ENCODE measurements at places on chromosomes 7 and 10.

DNA sequence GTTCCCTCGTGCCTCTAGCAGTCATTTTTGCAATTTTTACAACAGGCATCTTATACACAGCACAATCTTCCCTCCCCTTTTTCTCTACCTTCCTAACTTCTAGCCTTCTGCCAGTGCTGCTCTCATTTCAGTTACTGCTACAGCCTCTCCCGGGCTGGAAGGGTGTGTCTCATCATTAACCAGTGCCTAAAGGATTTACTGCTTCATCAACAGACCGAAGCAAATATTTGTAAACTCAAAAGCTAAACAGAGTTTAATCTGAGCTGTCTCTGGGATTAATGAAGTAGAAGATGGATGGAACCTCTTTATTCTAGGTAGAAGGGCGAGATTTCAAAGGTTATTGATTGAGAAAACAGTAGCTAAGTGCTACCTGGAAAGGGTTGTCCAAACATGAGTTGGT is 94.3 kb downstream of the PRPF18 start:
- no peak for DNase-seq

DNA sequence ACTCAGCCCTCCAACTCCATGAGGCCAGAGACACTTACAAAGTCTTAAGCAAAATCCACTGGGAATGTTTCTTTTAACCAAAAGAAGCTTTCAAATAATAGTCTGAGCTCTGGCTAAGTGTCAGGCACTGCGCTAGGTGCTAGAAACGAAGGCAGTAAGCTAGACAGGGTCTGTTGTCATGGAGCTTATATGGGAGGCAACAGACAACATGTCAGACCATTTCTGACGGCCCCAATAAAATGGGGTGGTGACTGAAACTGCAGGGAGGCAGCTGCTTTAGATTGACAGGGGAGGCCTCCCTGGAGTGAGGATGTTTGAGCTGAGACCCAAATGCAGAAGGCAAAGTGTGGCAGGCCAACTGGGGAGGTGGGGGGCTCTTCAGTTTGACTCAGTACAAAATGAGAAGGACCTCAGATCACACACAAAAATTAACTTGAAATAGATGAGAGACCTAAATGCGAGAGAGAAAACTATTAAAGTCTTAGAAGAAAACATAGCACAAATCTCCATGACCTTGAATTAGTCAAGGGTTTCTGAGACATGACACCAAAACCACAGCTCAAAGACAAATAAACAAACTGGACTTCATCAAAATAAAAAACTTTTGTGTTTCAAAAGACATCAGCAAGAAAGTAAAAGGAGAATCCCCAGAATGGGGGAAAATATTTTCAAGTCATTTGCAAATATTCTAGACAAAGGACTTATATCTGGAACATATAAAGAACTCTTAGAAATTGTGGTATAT is 40.6 kb downstream of the SH3PXD2A start:
- no peak for DNase-seq

DNA sequence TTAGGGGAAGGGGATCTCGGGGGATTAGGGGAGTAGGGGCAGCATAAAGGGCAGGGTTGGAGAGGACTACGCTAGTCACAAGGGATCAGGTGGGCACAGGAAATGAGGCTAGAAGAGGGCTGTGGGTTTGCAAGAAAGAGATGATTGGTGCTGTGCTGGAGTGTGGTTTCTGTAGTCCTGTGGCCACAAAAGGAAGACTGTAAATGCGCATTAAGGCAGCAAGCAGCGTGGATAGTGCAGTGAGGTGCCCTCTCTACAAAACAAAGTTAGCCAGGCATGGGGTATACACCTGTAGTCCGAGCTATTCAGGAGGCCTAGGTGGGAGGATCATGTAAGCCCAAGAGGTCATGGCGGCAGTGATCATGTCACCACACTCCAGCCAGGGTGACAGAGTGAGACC is 212.1 kb downstream of the MLLT10 start:
- no peak for DNase-seq

DNA sequence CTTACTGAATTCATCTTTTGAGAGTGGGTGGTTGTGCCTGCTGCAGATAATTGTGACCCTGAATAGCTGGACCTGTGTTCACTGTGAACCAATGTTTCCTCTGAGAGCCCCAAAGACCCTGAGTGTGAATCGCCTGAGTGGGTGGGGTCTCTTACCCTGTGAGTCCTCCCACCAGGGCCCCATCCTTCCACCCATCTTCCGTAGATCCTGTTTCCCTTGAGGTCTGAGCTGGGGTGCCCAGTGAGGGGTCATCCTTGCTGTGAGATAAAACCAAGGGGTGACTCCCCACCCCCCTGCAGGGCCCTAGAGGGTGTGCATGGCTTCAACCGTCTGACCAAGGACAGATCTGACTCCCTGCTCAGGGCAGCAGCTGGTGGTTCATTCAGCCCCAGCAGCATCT is 78.0 kb upstream of the ZNF479 start:
- DNase-seq = no peak

DNA sequence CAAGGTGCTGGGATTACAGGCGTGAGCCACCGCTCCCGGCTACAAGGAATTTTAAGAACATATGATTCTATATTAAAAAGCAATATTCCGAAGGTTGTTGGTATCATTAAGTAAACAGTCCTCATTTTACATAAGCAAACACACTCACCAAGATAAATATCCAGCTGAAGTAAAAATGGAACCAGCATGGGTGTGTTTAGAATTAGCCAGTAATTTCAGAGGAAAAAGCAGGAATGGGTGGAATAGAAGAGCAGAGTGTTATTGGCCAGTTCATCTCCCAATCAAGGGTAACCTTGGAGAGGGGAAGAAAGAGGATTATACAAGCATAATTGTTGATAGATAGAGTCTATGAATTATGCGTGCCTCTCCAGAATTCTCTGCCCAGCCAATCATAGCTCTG is 31.7 kb upstream of the MAT1A start:
- no peak for DNase-seq

- no peak for DNase-seq
Measured at GRCh38 chr10:50316695-50317648, 65.7 kb upstream of the ASAH2 start.

DNA sequence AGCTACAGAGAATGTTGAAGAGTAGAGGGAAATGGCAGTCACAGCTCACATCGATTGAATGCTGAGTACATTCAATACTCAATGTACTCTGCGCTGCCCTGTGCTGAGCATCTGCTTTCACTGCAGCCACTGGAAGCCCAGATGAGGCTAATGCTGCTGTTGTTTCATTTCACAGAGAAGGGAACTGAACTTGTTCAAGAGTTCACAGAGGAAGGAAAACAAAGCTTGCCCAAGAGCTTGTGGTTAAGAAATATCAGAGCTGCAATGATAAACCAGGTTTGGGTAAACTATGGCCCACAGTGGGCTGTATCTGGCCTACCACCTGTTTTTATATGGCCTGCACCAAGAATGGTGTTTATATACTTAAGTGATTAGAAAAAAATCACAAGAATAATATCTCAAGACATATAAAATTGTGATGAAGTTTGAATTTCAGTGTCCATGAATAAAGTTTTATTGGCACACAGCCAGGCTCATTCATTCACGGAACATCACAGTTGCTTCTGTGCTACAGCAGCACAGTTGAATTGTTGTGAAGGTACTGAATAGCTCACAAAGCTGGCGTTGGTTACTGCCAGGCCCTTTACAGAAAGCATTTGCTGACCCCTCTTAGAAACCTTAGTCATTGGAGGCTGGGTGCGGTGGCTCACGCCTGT is 64.1 kb downstream of the CFAP58 start:
- no peak for DNase-seq

GRCh38 chr10:73506491-73506890 is 10.7 kb upstream of the PPP3CB start:
- DNase-seq = no peak

- no peak for DNase-seq
Measured at GRCh38 chr7:36278620-36279172, 111.0 kb upstream of the ANLN start.

DNA sequence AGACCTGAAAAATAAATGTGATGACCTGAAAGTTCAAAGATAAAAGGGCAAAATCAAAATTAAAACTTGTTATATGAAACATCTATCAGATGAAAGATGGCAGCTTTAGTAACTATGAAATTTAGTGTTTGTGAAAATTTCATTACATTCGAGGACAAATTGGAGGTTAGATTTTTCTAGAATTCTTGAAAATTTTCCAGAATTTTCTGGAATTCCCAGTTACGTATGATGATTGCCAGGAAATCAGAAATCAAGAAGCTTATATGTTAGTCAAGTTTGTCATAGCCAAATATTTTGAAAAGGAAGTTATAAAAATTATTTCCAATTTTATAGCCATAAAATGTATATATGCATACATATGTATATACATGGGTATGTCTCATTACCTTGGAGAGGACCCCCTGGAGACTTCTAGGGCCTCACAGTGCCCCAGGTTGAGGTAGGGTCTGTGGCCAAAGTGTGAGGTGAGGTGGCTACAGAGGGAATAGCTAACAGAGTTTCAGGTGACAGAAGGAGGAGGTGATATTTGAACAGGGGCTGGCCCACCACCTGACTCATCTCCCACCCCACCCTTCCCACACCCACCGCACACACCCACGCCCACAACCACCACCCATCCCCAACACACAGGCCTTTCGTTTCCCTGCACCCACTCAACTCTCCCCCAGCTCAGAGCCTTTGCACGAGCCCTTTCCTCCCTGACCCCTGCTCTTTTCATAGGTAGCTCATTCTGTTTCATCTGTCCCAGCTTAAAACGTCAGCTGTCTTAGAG is 21.5 kb downstream of the C10orf105 start:
- DNase-seq = no peak

GRCh38 chr10:11447586-11447985 is 163.9 kb downstream of the USP6NL start:
- DNase-seq = no peak

GRCh38 chr7:156131881-156132280 is 319.6 kb upstream of the SHH start:
- no peak for DNase-seq

- no peak for DNase-seq
Measured at GRCh38 chr10:124296813-124297788, 121.6 kb downstream of the OAT start.

GRCh38 chr7:44212581-44213184 is 11.9 kb downstream of the YKT6 start:
- no peak for DNase-seq

DNA sequence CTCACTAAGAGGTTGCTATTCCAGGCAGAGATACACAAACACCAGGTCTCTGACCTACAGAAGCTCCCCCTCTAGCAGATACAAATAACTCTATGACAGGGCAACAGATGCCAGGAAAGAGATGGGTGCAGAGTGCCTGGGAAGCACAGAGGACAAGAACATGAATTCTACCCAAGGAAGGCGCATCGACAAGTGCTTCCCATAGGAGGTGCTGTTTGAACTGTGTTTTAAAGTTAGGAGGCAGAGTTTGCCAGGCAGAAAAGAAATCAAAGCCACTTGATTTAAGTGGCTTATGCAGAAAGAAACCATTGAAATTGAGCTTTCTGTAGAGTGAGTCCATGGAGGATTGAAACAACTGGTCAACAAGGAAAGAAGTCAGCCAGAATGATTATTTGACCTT is 35.3 kb upstream of the EGR2 start:
- DNase-seq = no peak

DNA sequence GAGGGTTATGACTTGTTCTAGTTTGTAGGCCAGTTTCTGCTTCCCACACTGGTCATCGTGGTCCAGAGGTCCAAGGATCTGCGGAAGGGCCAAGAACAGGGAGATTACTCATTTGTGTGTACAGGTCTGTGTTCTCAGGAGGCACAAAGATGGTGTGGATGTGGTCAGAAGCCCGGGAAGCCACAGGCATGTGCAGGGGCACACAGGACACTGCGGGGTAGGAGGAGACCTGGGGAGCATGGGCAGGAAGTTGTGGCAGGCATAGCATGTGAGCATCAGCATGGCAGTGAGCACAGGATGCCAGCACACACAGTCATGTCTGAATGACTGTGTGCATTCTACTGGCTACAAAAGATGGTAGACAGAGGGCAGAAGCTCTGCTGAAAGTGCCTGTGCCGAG is 445.8 kb downstream of the PLXNA4 start:
- no peak for DNase-seq
